ENCODE measurements at places on chromosomes 1 and 21.

DNA sequence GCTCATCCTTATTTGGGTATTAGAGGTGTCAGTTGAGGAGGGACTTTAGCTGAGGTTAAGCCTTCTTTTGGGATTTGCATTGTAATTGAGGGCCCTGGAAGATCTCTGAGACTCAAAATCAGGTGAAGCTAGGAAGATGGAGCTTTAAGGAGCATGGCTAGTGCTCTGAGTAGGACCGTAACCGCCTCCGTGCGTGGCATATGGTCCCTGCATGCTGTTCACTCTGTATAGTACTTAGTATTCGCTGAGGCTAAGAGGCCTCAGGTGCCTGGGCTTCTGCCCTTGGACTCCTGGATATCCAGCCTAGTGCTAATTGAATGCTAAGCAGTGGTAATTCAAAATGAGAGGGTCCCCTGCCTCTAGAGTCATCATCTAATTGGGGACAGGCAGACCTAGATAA, 22.5 kb downstream of the NSUN4 start:
- H3K4me3 ChIP-seq = no peak overlapping the region
- H3K27ac ChIP-seq = no peak overlapping the region
- no peaks in the 10 kb centered on the region for H3K27me3 ChIP-seq
- peaks cover 4% of the 10 kb centered on the region for H3K36me3 ChIP-seq

DNA sequence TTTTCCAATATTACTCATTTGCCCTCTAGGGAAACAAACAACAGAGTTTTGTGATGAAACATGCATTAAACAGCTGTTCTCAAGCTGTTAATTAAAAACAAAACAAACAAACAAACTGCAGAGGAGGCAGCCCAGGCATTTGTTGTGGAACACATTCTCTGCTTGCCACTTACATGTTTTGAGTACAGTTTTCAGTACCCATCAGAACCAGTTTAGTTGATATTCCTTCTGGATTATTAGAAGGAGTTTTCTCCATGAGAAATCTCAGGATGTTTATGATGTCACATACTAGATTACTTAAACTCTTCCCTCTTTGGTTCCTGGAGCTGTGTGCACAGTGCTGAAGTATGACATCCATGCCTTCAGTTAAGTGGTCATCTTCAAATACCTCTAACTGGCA, at the start of gene OR2T6:
Gene OR2T6, plus strand, starts transcription at position 301 of the 400 bp plus-strand sequence. CDS start 11,863 bp downstream, outside the sequence.
- no peaks in the 10 kb centered on the region for H3K27me3 ChIP-seq
- no peak within 1 kb of the TSS for H3K27ac ChIP-seq
- H3K4me3 ChIP-seq = no peak within 1 kb of the TSS
- peaks cover 6% of the 10 kb centered on the region for H3K4me1 ChIP-seq
- DNase-seq = no peak

DNA sequence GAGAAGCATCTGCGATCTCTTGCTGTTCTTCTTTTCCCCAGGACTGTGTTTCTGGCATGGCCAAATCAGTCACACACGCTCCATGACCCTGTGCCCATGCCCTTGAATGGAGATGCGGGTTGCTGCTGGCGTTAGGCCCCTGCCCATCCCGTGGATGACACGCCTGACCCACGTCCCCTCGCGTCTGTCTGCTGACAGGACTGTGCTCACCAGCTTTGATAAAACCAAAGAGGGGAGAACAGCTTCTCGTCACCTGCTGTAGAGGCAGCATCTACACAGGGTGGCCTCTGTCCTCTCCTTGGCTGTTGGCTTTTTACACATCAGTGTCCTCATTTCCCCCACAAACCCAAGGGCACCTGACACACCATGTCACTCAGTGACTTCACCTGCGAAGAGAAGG, 6.9 kb downstream of the MT1HL1 start:
- no peak overlapping the region for H3K4me3 ChIP-seq
- DNase-seq = no peak
- H3K27ac ChIP-seq = no peak overlapping the region

- no peaks in the 10 kb centered on the region for H3K27me3 ChIP-seq
- H3K36me3 ChIP-seq = peaks cover 5% of the 10 kb centered on the region
- no peak overlapping the region for H3K27ac ChIP-seq
- no peak overlapping the region for H3K4me3 ChIP-seq
- no peak for DNase-seq
- H3K4me1 ChIP-seq = no peaks in the 10 kb centered on the region
Observed at GRCh38 chr1:59604191-59604590, 210.6 kb upstream of the HOOK1 start.

GRCh38 chr1:230641346-230641745, 935 bp upstream of the COG2 start:
- DNase-seq = no peak
- peak overlapping the region; percentile 95 for H3K4me3 ChIP-seq
- peaks cover 5% of the 10 kb centered on the region for H3K36me3 ChIP-seq
- H3K27me3 ChIP-seq = peaks cover 25% of the 10 kb centered on the region
- no peak overlapping the region for H3K27ac ChIP-seq
- H3K4me1 ChIP-seq = peaks cover 40% of the 10 kb centered on the region
